ENCODE measurements at places on chromosomes 2 and 18. TPM values are rescaled to one million over a fixed set of nuclear protein-coding genes. Genes with fewer than 3 reads are reported as not detected.

- DNase-seq = no peak
Observed at GRCh38 chr2:127411653-127412369, 6.4 kb upstream of the PROC start.

GRCh38 chr2:14363976-14364375, 268.5 kb upstream of the LRATD1 start:
- no peak for DNase-seq

GRCh38 chr2:121309801-121310200, 24.8 kb upstream of the TFCP2L1 start:
- DNase-seq = no peak

DNA sequence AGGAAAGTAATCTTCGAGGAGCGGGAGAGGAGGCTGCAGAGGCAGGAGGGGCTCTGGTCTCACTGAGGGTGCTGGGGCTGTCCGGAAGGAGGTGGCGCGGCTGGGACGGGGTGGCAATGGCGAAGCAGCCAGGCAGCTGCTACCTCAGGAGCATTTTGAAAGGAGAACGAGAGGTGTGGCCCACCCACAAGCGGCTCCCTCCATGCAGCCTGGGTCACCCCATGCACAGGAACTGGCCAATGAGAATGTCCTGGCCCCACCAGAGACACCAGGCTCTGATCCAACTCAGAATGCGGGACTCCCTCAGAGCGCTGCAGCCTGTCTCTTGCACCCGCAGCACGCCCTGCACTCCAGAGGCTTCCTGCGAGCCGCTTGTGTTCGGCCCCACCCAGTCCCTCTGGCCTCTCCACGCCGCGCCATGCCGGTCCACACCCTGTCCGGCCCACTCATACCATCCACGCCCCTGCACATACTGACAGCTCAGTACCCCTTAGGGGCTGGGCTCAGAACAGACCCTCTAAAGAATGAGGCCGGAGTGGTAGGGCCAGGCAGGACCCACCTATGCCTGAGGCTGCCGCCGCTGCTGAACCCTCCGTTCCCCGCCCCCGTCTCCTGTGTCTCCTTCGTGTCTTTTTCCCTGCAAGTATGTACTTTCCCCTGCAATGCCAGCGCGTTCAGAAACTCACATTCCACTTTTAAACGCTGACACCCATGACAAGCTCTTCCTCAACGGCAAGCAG, 6.4 kb upstream of the BOK start:
- DNase-seq = no peak

The FBXO15 gene
- 1.4 TPM for polyA plus RNA-seq

DNA sequence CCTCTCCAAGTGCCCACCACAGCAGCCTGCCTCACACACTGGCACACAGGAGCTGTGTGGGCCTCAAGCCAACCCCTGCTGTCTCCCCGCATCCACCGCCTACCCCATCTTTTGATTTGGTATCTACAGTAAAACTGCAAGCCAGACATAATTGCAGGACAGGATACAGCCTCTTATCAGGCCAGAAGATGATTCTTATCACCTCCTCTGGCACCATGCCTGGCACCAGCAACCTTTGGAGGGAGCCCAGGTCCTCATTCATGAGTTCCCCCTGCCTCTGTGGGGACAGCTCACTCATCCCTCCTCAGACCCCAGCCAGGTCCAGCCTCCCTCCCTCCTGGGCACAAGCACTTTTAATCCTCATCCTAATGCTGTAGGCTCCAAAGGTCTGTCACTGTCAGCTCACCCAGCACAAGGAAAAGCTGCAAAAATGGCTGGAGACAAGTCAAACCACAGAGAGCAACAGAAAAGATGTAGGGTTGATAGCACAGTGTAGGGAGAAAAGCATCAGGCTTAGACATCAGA, 9.7 kb downstream of the RAB11FIP5 start:
- DNase-seq = no peak

GRCh38 chr2:79428745-79429144, 84.1 kb upstream of the CTNNA2 start:
- no peak for DNase-seq

- DNase-seq = no peak
Observed at GRCh38 chr2:175576270-175576669, 394.8 kb upstream of the ATP5MC3 start.

GRCh38 chr18:1227025-1227424, 322.4 kb downstream of the ADCYAP1 start:
- no peak for DNase-seq

The LRRC30 gene
- not detected for polyA plus RNA-seq

GRCh38 chr2:98761267-98761781, 30.4 kb upstream of the MGAT4A start:
- DNase-seq = no peak

- DNase-seq = no peak
Observed at GRCh38 chr18:75205514-75206132, 3.3 kb downstream of the PTGR3 start.

Measured in AG04450 (cell line).